Keratinocyte (primary cell): ENCODE measurements at places on chromosomes 13 and 19.

DNA sequence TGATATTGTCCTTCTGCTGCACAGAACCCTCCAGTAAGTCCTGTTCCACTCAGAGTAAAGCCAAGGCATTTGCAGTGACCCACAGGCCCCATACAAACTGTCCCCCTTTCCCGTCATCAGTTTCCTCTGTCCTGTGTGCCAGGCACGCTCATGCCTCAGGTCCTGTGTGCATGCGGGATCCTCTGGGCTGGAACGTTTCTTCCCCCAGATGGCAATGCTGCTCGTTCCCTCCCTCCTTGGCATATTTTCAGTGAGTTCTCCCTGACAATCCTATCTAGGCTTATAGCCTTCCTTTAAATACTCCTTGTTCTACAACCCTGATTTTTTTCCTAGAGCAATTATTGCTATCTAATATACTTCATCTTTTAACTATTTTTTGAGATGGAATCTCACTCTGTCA, 5.7 kb downstream of the OPA3 start:
- no peak for DNase-seq

- DNase-seq: no peak
Observed at GRCh38 chr13:72129117-72129516, 262.1 kb upstream of the DACH1 start.

GRCh38 chr19:52778811-52779210, 7.8 kb downstream of the ZNF600 start:
- DNase-seq: no peak

DNA sequence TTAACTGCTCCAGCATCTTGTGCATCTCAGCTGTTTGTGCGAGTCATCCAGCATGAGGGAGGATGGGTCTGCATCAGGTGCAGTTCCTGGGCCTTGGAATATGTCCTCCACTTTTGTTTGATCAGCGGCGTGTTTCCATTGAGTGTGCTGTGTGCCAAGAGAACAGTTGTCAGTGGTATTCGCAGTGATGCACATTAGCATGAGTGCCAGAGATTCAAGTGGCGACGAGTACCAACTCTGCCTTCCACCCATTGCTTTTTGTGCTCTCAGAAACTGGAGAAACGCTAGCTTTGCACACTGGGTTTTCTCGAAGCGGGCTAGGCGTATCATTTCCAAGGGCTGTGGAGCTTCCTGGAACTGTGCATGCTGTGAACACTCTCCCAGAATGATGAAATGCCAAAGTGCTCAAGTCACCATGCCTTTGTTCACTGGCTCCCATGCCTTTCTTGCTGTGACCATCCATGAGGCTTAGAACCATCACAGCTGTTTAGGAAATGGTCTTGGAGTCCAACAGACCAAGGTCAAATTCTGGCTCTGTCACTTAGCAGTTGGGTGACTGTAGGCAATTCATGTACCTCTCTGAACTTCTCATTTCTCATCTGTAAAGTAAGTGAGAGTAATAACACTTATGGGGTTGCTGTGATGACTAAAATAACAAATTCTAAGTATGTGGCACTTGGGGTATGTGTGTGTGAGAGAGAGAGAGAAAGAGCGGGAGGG, 18.4 kb downstream of the LRCH1 start:
- no peak for DNase-seq

GRCh38 chr13:99028890-99029289, 51.0 kb upstream of the DOCK9 start:
- no peak for DNase-seq

DNA sequence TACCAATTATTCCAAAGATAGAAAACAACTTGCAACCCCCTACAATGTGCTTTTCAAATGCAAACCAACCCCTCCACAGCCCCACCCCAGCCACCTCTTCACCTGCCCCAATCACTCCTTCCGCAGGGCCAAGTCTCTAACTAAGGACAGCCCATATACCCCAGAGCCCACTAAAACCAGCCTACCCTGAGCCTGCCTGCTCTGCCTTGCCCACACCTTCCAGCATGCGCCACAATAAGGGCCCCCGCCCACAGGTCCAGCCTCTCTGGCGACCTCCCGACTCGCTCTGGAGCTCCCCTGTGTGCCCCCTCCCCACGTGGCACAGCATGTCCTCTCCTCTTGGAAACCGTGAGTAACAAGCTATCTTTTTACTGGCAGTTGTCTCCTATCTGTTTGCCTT, 42.8 kb upstream of the MEDAG start:
- DNase-seq: no peak

- DNase-seq: no peak
Observed at GRCh38 chr19:2113439-2114211, 16.9 kb downstream of the IZUMO4 start.

DNA sequence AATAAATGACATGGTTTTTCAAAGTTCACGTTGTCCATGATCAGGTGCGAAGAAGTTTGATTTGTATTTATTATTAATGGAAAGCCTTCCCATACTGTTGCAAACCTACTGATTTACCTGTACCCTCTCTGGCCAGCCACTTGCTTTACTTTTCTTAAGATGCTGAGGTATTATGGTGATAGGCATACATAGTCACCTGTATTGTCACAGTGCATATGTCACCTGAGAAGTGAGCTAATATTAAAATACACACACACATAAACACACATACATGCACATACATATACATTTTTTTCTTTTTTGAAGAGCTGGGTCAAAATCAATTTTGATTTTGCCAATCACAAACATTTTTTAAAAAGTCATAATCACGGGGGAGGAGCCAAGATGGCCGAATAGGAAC, 72.1 kb downstream of the RNASEH2B start:
- no peak for DNase-seq

DNA sequence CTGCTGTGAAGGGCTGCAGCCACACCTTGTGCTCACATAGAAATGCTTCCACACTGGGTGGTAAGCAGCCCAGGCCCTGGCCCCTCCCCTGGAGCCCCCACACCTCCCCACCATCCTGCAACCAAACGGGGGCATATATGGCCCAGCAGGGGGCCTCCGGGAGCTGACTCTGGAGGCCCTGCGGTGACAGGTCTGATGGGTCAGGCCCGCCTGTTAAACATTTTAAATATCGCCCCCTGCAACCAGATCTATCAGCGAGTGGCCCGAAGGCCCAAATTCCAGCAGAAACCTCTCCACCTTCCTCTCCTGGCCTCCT, 48.0 kb upstream of the KATNAL1 start:
- DNase-seq: no peak

DNA sequence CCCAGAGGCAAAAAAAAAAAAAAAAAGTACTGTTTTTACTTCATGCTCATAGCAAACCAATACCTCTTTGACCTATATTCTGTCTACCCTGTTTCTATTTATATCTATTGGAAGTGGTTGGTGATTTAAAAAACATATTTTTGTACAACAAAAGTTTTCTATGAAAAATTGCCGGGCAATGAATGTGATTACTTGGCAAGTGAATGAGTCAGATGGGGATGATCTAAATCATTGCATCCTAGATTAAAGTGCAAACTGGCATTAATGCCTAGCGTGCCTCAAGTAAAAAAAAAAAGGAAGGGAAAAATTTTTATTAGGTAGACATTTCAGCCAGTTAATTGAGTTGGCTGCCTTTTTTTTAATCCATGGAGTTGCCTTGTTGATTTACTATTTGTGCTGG, 500.6 kb downstream of the KCTD12 start:
- DNase-seq: no peak

DNA sequence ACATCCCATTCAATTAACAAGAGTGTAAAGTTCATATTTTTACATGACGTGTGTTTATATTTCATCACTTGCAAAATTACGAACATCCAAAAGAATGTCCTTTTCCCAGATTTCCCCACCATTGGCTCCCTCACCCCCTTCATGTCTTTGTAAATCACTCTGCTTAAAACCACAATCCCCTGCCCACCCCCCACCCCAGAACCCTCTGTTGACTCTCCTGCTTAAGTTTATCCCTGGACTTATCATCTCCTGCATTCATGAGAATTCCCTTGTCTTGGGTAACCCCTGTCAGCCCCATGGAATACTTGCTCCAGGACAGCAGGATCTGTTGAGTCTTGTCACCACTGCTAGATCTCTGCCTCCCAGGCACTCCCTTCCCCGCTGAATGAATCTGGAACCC, 109.9 kb downstream of the COL4A1 start:
- DNase-seq: no peak

- DNase-seq: no peak
Observed at GRCh38 chr19:51593138-51593890, 22.2 kb downstream of the ZNF175 start.

DNA sequence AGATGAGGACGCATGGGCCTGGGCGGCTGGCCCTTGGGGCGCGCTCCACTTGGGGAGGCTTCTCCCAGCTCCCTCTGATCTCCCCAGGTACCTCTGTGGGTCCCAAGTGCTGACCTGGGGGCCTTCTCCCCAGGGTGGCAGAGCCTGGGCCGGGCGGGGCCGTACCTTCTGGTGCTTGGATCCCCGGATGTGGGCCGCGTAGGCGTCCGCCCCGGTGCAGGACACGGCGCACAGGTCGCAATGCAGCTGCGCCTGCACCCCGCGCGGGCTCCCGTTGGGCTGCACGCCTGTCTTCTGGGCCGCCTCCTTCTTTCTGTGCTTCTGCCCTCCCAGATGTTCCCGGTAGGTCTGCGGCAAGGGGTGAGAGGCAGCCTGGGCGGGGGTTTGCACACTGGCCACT, 41.1 kb upstream of the MATK start:
- DNase-seq: no peak

GRCh38 chr13:107834281-107834680, 381.1 kb downstream of the LIG4 start:
- no peak for DNase-seq

DNA sequence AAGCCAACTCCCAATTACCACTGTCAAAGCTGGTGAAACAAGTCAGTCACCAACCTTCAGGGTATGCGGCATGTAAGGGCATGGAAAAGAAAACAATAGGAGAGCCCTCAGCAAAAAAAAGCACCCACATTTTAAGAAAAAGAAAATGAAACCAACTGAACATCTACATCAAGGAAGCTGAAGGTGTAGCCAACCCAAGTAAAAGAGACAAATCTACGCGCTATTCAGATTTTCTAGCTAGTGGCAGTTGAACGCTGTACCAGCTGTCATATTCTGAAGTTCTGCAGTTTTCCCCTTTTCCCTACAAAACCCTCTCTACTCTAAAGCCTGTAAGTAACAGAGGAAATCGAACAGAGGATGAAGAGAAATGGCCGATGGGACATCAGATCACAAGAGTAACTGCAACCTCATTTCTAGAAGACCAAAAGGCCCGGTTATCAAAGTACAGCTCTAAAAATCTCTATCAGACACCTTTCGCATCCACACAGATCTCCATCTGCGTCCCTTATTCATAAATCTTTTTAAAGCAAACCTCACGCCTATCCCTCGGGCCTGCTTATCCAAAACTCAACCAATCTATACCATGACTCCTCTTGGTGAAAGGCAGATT, 1.4 kb downstream of the MYCBP2 start:
- no peak for DNase-seq

DNA sequence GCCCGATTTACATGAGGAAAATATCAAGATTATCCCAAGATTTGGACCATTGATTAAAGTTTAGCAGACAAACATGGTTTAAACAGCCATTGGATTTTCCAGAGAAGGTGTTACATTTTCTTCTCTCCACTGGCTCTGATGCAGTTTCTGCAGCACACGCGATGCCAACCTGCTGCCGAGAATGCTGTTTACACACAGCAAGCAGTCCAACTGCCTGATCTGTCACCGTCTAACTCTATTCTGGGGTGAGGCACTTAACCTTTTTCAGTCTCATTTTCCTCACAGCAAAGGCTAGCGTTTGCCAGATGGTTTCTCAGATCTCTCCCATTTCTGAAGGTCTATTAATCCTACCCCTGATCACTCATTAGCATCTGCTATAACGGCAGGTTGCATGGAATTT, 763.5 kb upstream of the GPC6 start:
- DNase-seq: no peak

DNA sequence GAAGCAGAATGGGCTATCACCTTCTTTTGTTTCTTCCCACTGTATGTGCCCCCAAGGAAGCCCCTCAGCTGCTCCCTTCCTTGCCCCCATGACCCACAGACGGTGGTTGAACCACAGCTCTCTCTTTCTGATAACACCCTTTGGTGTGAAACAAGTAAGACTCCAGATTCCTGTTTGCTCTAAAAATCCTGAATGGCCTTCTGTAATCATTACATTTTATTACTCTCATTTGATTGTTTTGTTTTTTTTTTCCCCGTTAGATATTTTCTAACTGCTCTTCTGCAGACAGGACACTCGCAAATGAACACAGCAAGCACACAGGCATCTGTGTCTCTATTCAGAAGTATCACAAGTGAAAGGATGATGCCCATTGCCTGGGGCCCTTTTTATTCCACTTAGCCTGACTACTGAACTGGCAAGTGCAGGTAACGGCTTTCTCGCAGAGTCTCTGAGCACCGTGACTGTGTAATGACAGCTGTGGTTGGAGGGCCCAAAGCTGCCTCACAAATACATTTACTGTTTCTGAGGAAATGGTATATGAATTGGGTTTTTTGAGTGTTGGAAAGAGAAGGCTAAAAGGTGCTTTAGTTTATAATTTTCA, 59.3 kb downstream of the OXGR1 start:
- no peak for DNase-seq

- DNase-seq: no peak
Observed at GRCh38 chr13:60210510-60211330, 47.0 kb upstream of the DIAPH3 start.

- no peak for DNase-seq
Observed at GRCh38 chr13:113113846-113114271, 8.3 kb downstream of the F7 start.

- no peak for DNase-seq
Observed at GRCh38 chr13:97430296-97430695, 3.7 kb upstream of the RAP2A start.

- no peak for DNase-seq
Observed at GRCh38 chr19:6417713-6418561, 6.7 kb downstream of the KHSRP start.

DNA sequence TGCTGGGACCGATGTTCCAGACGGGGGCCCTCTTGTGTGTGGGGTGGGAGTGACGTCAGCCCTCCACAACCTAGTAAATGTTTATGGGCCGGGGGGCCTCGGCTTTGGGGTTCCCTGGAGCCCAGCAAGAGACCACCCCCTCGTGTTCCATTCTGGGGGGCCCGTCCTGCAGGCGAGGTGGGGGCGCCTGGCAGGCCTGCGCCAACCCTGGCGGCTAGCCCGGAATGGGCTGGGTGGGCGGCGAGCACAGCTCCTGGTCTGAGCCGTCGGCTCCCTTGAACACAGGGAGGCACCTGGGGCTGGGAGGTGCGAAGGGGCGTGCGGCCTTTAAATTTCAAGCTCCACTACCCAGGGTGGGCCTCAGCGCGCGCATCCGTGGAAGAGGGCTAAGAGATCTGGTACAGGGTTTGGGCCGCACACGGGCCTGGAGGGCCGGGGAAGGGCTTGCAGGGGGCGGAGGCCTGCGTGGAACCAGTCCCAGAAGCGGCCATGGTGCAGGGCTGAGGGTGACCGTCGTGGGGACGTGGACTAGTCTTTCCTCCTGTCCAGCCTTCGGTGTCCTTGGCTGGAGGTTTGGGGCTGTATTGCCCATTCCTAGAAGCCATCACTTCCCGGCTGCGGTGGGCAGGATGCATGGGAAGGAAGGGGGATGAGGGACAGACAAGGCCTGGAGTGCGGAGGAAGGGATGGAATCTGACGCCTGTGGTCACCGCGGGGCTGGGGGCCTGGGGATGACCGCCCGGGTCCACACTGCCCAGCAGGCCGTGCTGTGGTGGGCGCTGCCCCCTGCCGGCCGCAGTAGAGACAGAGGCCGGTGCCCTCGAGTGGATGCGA, 11.4 kb downstream of the NDUFA11 start:
- DNase-seq: no peak

- no peak for DNase-seq
Observed at GRCh38 chr19:39953915-39954314, 17.1 kb upstream of the PSMC4 start.

GRCh38 chr19:16623576-16623975, 4.4 kb downstream of the MED26 start:
- DNase-seq: no peak
